ENCODE measurements at places on chromosomes 1 and 21.

- DNase-seq = no peak
Measured at GRCh38 chr1:203152158-203153034, 23.2 kb downstream of the MYBPH start.

DNA sequence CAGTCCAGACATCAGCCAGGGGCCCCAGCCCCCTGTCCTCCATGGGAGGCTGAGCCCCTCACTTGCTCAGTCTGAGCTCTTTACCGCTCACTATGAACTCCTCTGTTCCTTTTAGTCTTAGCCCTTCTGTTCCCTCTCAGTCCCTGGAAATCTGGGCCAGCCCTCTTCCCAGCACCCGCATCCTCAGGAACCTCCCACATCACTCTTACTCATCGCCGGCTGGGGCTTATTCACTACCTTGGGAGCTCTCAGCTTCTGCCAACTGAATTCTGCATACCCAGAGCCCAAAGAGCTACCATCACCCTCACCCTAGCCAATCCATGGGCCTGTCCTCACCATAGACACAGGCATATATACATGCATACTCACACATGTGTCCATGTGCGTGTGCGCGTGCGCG is 11.5 kb downstream of the KNCN start:
- no peak for DNase-seq

- DNase-seq = no peak
Measured at GRCh38 chr1:20183616-20184271, 2.2 kb upstream of the UBXN10 start.

- DNase-seq = no peak
Measured at GRCh38 chr1:207014728-207015127, 17.8 kb downstream of the C1orf116 start.

GRCh38 chr1:231872461-231872910 is 245.9 kb downstream of the DISC1 start:
- DNase-seq = no peak

GRCh38 chr1:31651766-31652165 is 7.1 kb upstream of the PEF1 start:
- no peak for DNase-seq

GRCh38 chr1:21335088-21335691 is 44.9 kb upstream of the ECE1 start:
- DNase-seq = no peak

- DNase-seq = no peak
Measured at GRCh38 chr1:221045842-221046831, 166.9 kb downstream of the HLX start.

DNA sequence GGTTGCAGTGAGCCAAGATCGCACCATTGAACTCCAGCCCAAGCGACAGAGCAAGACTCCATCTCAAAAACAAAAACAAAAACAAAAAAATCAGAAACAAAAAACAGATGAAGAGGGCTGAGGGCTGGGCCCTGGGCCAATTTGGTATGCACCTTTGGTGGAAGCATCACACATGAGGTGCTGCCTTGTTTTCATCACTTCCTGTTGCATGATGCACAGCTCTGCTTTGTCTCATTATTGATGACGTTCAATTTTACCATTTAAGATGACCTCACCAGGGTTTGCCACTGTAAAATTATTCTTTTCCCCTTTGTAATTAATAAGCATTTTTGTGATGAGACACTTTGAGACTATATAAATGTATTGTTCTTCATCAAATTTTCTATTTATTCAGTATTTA is 9.8 kb upstream of the IFNAR2 start:
- no peak for DNase-seq

- no peak for DNase-seq
Measured at GRCh38 chr1:217153361-217153760, 430.1 kb upstream of the ESRRG start.

DNA sequence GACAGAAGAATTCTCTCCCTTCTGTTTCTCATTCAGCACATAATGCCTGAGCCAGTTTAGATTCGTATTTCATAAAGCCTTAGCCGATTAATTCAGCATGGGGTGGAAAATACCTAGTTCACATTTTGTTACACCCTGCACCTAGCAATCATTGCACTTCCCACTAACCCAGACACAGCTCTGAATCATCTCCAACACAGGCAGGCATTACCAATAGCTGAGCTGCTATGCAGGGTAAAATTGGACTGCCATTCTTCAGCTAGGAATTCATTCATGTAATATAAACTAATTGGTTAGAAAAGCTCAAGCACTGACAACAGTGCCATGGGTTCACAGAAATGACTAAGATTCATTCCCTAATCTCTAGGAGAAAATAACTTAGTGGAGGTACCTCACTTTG is 26.9 kb upstream of the NKAIN1 start:
- DNase-seq = no peak

DNA sequence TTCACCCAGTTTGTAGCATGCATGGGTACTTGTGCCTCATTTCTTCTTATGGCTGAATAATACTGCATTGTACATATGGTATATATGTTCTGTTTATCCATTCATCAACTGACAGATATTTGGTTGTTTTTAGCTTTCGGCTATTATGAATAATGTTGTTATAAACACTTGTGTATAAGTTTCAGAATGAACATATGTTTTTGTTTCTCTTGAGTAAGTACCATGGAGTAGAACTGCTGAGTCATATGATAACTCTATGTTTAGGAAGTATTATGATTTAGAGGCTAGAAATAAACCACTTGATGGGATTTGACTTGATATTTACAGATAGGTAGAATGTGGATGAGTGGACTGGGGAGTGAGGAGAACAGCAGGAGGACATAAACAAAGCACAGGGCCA is 48.6 kb downstream of the WNT2B start:
- no peak for DNase-seq

- DNase-seq = no peak
Measured at GRCh38 chr1:199946305-199947155, 81.0 kb upstream of the NR5A2 start.

Data from iPS-NIHi11 (cell line).